ENCODE measurements at places on chromosomes 3 and 15.

DNA sequence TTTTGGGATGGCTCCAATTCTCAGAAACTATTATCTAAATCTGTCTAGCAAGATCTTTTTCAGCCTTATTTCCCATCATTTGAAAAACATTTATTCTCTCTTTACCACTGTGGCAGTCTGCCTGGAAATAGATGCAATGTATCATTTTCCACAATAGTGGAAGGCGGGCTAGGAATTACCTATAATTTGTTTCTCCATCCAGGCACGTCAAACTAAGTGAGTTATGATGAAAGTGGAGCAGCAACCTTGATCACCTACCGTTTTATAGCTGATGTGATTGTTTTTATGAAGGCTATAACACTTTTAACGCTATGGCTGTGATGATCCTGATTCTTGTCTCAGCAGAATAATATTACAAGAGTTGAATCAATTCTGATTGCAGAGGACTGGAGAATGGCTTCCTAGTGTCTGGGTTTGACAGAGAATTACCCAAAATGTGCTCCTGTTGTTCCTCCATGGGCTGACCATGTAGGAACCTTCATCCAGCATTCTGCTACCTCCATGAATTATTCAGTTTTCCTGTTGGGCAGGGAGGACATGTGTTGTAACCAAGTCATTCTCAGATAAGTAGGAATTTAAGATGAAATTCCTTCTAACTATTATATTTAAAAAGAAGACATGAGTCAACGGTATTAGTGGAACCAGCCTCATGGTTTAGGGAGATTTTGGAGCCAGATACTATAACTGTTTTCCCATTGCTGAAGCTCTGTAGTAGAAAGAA lies 231.5 kb upstream of the SGO1 start:
- no peak for DNase-seq

- DNase-seq, result no peak
These were observed 59.8 kb downstream of the AGTR1 start for GRCh38 chr3:148757238-148758215.

DNA sequence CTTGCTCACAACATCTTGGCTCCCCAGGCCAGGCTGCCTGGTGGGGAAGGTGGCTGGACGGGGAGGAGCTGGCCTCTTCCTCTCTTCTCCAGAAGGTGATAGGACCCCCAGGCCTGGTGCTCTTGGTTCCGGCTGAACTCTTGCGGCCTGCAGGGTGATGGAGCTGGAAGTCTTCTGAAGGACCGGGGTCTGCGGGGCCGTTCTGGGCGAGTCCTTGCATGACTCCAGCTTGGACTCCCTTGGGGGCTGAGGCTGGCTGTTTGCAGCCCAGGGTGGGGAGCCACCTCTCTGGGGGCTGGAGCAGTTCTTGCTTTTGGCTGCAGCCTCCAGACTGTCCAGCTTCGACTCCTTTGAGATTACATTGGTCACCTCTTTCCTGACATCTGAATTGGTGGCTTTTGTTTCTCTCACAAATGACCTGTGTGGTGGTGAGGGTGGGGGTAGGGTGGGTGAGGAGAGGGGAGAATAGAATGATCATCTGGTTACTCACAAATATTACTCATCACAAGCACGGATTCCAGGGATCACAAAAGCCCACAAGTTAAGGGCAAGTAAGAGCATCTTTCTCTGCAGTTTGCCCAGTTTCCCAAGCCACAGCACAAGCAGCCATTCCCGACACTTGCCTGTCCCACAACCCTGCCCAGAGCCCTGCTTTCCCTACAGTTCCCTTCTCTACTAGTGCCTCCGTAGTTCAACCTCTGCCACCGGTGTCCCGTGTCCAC lies 149.1 kb upstream of the HACD2 start:
- DNase-seq, result no peak

DNA sequence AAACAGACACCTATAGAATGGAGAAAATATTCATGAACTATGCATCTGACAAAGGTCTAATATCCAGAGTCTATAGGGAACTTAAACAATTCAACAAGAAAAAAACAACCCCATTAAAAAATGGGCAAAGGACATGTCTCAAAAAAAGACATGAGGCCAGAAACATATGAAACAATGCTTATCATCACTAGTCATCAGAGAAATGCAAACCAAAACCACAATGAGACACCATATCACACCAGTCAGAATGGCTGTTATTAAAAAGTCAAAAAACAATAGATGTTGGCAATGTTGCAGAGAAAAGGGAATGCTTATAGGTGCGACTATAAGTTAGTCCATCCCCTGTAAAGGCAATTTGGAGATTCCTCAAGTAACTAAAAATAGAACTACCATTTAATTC lies 11.4 kb upstream of the HDGFL3 start:
- DNase-seq, result no peak

DNA sequence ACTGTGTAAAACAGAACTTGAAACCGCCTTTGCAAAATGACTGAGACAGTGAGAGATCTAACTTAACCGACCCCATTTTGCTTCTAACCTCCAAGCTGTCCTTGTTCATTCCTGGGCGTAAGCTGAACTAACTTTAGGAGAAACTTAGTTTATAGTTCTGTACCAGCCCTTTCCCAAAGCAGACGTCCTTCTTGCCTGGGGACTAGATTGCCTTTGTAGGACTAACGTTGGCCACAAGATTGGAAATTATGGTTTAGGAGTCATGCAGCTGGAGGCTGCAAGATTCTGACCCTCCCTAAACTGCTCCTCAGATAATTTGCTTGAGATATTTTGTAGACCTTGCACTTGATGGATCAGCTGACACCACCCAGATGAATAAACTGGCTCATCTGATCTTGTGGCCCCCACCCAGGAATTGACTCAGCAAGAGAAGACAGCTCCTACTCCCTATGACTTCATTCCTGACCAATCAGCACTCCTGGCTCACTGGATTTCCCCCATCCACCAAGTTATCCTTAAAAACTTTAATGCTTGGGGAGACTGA lies 219.9 kb upstream of the PROK2 start:
- peak; percentile 58 for DNase-seq

DNA sequence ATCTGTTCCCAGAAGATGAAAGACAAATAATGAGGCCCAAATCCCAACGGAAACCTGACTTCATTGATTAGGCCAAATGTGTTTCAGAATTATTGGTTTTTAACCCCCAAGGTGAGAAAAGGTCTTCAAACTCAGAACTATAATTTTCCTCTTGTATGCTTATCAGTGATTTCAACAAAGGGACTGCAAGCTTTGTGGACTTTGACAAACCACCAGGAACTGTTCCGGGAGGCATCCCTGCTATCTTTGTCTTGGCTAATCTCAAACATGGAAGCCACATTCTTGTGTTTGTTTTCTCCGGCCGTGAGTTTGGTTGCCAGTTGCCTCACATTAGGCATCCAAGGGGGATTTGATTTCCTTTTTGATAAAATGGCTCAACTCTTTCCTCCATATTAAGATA lies 19.5 kb downstream of the ARHGEF3 start:
- no peak for DNase-seq

DNA sequence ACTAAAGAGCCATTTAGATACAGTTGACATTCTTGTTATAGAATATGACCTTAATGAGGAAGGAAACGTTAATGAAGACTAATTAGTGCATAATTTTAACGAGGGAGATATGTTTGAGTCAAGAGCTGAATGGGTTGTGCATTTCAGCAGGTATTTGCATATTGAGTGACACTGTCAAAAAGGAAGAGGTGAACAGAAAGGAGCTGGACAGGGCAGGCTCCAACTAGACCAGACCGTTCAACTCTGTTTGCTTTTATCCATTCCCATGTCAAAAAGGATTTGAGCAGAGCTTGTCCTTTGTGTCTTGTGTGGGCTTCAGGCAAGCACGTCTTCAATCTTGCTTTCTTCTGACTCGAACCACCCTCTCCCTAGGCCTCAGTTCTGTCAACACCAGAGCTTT lies 40.7 kb downstream of the B3GALNT1 start:
- DNase-seq, result no peak

- DNase-seq, result no peak
These were observed 22.4 kb downstream of the BDH1 start for GRCh38 chr3:197533396-197533795.

- DNase-seq, result no peak
These were observed 86.6 kb downstream of the CHRD start for GRCh38 chr3:184466413-184466960.

- no peak for DNase-seq
These were observed 107.2 kb downstream of the THRB start for GRCh38 chr3:24387493-24387892.

DNA sequence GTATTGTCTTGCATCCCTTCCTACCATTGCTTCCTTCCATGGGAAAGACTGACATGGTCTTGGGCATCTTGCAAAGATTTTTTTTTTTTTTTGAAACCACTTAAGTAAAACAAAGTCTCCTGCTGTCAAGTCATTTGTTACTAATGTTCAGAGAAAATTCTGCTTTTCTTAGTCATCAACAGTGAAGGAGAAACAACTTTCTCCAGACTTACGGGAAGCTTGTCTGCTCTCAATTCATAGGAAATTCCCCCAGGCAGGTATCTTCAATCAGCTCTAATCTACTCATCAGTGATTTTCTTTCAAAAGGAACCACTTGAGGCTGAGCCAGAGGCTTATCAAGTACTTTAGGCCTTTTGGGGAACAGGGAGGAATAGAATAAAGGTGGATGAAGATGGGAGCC lies 15.9 kb upstream of the DRD3 start:
- DNase-seq, result peak; percentile 32

DNA sequence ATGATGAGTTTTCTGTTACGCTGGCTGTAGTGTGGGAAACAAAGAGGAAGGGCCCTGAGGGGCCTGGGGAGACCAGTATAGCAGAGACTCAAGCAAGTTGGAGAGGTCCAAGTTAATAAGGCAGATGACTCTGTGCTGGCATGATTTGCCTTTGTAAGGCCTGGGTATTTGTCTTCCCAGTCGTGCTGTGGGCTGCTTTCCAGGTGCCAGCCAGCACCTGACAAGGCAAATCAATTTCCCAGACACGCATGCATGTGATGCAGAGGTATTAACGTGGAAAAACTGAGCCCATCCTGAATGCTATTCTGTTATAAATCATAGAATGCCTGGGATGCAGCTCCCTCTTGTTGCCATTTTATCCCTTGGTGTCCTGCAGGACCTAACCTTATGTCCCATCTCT lies 175.6 kb downstream of the MFSD1 start:
- DNase-seq, result no peak

GRCh38 chr15:70266412-70267121 lies 168.8 kb upstream of the TLE3 start:
- DNase-seq, result no peak

DNA sequence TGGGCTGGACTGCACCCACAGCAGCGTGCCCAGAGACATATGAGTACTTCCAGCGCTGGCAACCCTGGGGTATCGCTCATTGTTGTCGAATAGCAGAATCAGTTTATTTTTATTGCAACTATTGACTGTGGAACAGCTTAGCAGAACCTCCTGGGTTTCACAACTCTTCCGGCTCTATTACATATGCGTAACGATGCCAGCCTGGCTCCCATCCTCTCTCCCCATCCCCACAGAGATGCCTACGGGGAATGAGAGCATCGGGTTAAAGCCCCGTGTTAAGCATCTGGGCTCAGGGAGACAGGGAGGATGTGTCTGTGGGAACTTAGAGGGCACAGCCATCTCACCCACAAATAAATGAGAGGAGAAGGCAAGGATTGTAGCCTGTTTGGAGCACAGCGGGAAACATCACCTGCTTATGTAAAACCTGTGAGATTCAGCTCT lies 76.6 kb upstream of the DLG1 start:
- DNase-seq, result no peak

- no peak for DNase-seq
These were observed 199.3 kb upstream of the LINGO1 start for GRCh38 chr15:77831986-77832385.

Measured in activated CD4-positive, alpha-beta T cell treated with anti-CD3 and anti-CD28 coated beads, Interleukin-10, Interleukin-2, amounts not matched to agents 100 ng/mL and 50 ng/mL, durations not matched to agents 16 hours and 8 hours (primary cell).